Hematopoietic multipotent progenitor cell treated with erythropoietin and hydrocortisone succinate and interleukin-3 and kit ligand, for 15 days (in vitro differentiated cells): ENCODE measurements at places on chromosomes 6 and 20.
A peak's percentile ranks its signal among the peaks of the same experiment; 100 is the strongest.

DNA sequence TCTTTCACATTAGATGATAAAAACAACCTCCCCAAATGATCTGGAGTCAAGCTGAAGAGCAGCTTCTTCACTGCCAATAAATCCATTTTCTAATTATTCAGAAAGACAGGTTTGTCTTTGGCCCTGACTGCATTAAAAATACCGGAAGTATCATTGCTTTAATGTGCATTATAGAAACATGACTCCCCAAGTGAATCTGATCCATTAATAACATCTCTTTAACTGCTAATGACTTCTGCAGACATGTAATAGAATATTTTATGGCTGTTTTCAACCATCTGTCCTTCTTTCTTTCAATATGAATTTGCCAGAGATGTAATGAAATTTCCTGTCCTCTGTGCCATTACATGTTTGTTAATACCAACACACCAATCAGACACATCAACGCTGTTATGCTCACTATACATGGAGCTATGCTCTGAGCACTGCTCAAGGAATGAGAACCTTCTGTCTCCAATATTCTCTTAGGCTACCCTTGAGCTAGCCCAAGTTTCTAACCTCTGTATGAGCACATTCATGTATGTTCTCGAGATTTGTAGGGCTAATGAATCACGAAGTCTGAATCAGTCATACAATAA lies 87.8 kb downstream of the LYRM4 start:
- DNase-seq = no peak

GRCh38 chr6:125140808-125141207 lies 12.8 kb upstream of the TPD52L1 start:
- DNase-seq = no peak

DNA sequence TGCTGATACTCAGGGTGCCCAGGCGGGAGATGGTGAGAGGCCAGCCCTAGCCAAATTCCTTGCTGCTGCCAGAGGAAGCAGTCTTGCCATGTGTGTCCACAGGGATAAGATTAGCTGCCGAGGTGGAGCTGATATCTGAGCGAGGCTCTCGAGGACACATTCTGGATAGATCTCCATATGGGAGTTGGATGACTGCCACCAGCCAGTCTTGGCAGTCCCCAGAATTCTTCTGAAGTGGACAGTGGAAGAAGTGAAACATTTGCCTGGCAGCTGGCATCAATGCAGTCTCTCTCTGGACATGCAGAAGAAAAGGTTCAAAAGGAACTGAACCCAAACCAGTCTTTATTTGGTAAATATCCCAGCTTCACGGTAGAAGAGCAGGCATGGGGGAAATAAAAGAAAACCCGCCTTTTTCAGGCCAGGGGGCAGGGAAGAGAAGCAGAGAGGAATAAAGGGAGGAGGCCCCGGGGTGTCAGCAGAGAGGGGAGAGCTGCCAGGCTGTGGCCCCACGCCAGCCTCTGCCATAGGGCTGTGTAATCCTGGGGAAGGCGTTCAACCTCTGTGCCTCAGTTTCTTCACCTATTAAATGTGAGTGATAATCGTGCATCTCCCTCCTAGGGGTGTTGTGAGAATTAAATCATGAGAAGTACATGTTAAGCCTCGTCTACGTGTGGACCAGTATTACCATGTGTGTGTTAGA lies 3.7 kb upstream of the FUCA2 start:
- DNase-seq = peak; percentile 8

- DNase-seq = no peak
Measured at GRCh38 chr6:99609905-99610489, 3.4 kb downstream of the PRDM13 start.

DNA sequence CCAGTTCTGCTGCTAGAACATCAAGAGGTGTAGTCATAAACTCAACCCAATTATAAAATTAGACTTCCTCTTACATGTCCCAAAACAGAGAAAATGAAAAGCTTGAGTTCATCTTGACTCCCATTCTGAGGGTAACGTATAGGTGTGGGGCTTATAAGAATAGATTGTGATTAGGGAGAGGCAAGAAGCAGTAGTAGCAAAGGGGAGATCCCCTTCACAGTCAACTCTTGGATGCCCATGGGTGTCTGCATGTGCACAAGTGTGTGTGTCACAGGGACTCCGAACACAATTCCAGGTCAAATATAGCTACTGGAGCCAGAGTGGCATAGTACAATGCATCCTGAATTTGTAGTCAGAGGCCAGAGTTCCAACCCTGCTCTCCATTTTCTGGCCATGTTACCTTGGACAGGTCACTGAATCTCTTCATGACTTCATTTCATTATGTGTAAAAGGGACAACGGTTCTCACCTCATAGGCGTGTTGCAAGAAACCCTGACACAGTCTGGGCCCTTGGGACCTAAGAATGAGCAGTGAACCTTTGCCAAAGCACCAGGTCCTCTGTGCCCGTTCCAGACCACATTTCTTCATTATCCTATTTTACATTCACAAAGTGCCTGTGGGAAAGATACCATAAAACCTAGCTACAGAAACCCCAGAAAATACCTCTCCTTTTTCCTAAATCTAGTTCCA lies 11.8 kb downstream of the GSTA4 start:
- DNase-seq = no peak

DNA sequence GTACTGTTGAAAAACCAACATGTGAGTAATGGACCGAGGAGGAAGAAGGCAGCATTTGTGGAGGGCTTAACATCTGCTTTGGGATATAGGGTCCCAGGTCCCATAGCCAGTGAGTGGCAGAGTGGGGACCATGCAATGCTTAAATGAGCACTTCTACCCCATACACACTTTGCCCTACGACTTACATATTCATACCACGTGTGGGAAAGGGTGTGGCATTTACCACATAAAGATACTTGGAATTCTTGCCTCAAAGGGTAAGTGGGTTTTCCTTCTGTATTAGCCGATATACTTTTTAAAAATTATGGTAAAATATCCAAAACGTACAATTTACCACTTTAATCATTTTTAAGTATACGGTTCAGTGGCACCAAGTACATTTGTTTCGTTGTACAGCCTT lies 199.3 kb downstream of the BACH2 start:
- no peak for DNase-seq

- DNase-seq = no peak
Measured at GRCh38 chr6:13079096-13079723, 249.1 kb downstream of the TBC1D7 start.

DNA sequence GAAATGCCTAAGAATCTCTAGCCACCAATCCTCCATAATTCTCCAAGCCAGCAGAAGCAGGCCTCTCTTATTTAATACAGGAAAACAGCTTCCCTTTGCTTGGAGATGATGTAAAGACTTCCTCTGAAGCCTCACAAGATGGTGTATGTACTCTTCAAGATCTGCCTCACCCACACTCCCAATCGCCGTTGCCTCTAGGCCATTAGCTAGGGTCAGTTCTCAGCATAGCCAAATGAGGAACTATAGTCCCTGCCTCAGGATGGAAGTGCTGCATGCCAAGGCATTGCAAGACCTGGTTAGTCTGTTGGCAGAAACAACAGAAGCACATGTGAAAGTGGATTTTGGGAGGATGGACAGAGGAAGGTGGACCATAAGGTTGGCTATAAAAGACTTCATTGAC lies 139.1 kb downstream of the SCML4 start:
- no peak for DNase-seq

DNA sequence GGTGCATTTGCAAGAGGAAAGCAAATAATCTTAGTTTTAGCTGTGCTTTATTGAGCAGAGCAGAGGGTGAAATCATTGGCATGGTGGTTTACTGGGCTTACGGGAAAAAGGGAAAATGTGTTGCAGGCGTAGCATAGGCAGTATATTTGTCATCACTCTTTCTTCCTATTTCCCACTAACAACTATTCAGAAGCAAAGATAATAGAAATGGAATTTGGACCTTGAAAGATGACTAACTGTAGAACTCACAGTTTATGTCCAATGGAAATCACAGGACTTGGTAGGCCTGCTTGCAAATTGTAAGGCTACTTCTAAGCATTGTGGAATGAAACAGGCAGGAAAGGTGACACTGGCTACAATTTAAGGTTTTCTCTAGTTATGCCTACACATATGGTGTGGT lies 611.9 kb upstream of the MAN1A1 start:
- no peak for DNase-seq

- DNase-seq = no peak
Measured at GRCh38 chr6:45880676-45881075, 135.0 kb downstream of the CLIC5 start.

- DNase-seq = no peak
Measured at GRCh38 chr20:62733891-62734290, 25.3 kb downstream of the NTSR1 start.

DNA sequence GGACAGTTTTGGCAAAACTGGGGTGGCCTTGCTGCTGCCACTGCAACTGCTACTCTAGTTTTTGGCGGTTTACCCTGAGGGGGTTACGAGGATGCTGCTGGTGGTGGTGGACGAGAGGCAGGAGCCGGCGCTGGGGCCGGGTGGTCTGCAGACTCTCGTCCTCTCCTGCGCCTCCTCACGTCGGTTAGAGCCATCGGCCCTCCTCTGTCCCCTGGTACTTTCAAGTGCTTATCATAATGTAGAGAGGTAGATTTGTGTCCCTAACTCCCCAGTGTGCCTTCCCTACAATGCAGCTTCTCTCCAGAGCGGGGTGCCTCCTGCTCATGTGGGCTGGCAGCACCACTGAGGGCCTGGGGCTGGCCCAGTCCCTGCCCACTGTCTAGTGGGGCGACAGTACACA lies 25.9 kb downstream of the PNLDC1 start:
- DNase-seq = no peak

- DNase-seq = no peak
Measured at GRCh38 chr6:67916399-67916798, 718.7 kb upstream of the ADGRB3 start.

DNA sequence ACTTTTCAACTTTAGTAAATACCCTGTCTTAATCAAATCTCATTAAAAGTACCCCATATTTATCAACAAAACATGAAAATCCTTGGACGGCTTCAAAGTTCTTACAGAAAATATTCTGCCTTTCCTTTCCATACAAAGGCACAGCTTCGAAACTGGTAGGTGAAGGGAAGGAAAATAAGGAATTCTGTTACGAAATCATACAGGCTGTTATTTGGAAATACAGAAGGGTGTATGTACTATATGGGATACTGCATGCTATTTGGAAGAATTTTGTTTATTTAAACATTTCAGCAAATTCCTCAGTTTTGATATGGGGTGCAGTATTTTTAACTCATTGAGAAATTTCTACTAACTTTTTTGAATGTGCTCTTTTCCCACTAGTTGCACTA lies 138.4 kb upstream of the BTN3A2 start:
- no peak for DNase-seq
